ELR (cell line): ENCODE measurements at places on chromosomes 5 and 9.

DNA sequence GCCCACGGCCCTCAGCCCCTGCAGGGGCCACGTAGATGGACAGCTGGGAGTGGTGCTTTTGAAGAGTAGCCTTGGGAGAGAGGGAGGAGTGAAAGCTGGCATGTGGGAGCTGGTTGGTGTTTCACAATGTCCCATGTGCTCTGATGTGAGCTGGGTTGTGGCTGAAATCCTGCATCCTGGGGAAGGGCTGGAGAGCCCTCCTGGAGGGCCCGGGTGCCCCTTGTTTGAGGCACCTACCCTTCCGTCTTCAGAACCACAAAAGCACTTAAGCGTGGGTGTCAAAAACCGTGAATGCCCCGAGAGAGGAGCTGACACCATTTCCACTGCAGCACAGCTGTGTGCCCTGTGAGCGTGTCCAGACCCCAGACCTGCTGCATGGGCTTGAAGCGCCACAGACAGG lies 199.1 kb upstream of the ZNF618 start:
- DNase-seq, result no peak

GRCh38 chr5:64507264-64507605 lies 1.4 kb downstream of the RGS7BP start:
- no peak for DNase-seq

DNA sequence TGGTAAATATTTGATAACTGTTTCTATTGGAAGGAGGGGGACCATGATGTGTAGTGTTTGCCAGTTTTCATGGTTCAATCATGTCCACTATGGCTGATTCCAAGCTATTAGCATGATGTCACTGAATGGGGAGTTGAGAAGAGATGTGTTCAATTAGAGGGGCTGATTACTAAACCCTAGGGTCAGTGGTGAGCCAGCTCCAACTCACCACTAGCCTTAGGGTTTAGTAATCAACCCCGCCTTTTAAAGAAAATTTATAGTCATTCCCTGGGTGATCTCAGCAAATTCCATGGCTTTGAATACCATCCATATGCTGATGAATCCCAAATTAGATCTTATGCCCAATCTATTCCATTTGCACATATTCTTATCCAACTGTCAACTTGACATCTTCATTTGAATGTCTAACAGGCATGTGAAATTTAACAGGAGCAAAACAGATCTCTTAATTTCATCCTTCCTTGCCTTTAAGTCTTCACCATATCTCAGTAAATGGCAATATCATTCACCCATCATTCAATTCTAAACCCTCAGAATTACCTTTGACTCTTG lies 98.8 kb downstream of the GCNT1 start:
- DNase-seq, result peak; percentile 87

- DNase-seq, result no peak
Measured at GRCh38 chr5:120503341-120503740, 39.2 kb downstream of the PRR16 start.

DNA sequence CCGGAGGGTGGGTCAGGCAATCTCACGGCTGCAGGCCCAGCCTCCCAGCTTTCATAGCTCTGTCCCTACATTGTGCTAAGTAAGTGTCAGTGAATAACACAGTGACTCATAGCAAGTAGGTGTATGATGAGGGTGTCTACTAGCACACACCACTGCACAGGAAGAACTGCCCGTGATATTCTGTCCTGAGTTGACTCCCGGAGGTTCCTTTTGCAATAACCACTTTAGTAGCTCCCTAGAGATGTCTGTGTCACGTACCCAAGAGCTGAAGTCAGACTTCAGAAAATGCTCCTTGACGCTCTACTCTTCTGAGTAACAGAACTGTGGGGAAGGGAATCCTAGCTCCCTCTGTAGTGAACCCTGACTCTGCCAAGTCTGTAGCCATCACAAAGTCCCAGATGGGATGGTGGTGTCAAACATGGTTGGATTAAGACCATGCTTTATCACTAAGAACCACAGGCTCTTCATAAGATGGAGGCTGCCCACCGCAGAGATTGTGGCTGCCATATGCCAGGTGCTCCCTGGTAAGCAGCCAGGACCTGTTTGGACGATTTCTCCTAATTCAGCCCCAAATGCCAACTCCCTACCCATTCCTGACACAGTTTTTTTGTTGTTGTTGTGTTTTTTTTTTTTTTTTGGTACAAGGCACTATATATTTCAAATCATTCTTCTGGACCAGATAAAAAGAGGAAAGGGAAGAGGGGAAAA lies 352.6 kb upstream of the PANK3 start:
- peak; percentile 3 for DNase-seq

- DNase-seq, result peak; percentile 55
Measured at GRCh38 chr5:60843936-60844905, at the start of gene ELOVL7. Gene ELOVL7 (minus strand): TSS chr5:60844269. CDS start chr5:60787397, 56,872 bp downstream.

GRCh38 chr9:22452415-22453010 lies 5.9 kb downstream of the DMRTA1 start:
- peak; percentile 63 for DNase-seq

- no peak for DNase-seq
Measured at GRCh38 chr5:92637247-92637646, 943.8 kb downstream of the NR2F1-AS1 start.

GRCh38 chr9:136671646-136672430 lies 9.1 kb downstream of the EGFL7 start:
- DNase-seq, result peak; percentile 54

DNA sequence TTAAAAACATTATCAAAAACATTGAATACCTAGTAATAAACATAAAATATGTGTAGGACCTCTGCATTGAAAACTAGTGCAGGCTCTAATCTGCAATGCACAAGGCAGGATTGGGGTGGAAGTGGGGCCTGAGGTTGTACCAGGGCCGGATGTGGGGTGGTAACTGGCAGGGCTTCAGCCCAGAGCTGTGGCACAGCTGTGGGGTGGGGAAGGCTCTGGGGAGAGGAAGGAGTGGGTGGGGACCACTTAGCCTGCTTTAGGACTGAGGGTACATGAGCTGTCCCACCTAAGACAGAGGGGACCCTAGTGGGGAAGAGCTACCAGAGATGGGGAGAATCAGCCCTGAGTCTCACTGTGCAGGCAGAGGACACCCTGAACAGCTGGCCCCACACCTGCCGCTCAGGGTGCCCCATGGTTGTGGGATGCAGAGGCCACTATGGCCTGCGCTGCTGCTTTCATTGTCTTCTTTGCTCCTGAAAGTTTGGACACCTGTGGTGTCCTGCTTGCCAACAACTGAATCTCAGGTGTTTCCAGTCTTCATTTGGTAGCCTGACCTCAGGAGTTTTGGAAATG lies 311.4 kb downstream of the TLE4 start:
- no peak for DNase-seq

- peak; percentile 92 for DNase-seq
Measured at GRCh38 chr9:111952559-111952958, 55.9 kb downstream of the UGCG start.

- no peak for DNase-seq
Measured at GRCh38 chr9:4277531-4277991, 22.3 kb downstream of the GLIS3 start.

GRCh38 chr5:157359356-157360055 lies 93.6 kb downstream of the CYFIP2 start:
- no peak for DNase-seq

DNA sequence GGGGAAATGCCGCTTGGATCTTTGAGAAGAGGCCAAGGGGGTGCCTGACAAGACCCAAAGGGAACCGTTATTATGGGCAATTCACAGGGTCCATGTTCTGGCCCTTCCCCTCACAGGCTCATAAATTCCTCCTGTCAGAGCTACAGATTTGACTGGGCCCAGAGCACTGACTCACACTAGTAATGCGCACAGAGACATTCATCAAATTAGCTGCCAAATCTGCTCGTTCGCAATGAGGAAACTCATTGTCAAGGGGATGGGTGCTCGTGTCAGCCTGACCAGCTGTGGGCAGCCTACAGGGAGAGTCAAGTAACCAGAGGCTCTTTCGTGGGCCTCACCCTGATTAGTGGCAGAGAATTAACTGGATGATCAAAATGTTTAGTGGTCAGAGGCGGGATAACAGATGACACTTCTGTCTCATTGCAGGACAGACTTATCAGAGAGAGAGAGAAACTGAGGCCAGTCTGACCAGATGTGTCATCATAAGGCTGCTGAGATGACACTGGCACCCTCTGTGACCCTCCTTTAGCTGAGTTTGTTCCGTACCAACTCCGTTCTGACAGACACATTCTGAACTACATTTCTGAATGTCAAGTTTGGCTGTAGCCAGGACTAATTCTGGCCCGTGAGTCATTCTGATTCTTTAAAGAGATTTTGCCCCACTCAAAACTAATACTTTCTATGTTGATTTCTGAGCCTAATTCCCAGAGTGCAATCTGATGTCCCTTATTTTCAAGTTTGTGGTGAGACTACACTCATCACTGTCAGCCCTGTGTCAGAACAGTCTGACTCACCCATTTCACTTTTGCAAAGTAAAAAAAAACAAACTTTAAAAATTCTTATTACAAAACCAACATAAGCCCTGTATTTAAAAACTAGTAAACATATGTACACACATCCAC lies 377.1 kb downstream of the ACTL7B start:
- DNase-seq, result peak; percentile 94

GRCh38 chr9:134268747-134269146 lies 57.5 kb upstream of the RXRA start:
- DNase-seq, result no peak

DNA sequence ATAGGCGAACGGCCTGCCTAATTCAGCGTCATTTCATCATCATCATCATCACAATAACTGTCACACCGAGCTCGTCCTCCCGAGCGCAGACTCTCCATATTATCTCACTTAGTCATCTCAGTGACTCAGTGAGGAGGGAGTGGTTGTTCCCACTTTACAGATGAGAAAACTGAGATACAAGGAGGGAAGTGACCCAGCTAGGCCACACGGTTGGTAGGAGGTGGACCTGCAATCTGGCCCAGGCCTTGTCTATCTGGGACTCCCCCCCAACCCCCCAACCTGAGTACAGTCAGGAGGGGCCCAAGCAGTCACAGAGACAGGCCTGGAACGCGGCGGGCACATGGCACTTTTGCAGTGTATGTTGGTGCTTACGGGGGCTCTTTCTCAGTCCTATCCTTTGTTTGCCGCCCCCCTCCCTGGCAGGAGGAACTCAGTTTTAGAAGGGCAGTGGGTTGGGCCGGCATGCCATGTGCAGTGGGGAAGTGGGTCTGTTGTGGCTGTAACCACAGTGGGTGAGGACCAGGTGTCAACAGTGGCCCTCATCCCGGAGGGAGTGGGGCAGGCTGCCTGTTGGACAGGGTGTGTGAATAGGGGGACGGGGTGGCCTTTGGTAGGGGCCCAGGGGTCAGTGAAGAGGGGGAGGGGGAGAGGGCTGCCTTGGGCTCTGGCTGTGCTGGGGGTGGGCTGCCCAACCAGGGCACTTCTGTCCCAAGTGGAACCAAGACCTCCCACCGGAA lies 1.7 kb upstream of the RXRA start:
- DNase-seq, result peak; percentile 74

DNA sequence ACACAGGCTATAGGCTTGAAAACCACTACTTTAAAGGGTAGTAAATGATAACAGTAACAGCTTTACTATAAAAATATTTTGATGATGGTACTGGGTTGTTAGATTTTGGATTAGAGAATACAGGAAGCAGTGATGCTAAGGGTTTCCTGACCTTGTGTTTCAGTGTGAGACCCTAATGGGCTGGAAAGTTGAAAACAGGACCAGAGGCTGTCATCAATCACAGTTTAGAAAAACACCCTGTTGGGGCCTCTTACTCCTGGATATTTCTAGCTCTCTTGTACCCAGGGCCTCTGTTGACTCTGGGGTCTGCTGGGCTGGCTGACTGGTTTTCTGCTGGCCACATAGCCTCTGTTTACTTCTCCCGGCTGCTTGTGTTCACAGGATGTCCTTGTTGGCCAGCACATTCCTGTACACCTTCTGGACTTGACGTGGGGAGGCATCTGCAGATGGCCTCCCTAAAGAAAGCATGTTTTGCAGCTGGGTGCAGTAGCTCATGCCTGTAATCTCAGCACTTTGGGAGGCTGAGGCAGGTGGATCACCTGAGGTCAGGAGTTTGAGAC lies 21.5 kb downstream of the ACER2 start:
- DNase-seq, result no peak

DNA sequence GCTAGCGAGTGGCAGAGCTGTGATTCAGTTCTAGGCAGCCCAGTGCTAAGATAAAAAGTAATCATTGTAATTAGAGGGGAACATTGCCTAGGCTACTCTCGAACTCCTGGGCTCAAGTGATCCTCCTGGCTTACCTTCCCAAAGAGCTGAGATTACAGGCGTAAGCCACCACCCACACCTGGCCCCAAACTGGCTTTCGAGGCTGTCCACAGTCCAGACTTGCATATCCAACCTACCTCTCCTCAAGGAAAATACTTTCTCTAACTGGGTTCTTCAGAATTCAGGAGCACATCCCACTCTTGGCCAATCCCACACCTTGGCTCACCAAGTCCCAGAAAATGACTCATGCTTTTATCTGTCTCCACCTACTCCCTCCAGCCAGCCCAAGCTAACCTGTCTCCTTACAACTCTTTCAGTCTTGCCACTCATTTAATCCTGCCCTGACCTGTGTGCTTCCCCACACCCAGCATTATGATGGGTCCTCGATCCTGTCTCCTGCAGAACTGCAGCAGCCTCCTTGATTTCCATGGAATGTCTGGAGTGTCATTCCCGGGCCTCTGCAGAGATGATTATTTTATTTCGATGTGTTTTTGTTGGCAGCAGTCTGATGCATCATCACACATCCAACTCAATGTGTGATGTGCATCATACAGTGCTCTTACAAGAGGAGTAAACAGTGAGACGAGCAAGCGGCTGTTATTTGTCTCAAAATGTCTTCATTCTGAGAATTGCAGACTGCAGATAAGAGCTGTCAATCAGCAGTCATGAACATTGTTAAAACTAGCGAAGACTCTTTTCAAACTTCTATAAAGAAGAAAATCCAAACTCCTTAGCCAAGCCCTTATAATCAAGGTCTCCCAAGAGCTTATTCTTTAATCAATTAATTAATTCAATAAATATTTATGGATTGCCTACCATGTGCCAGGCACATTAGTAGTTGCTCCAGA lies 167.3 kb downstream of the SEC61B start:
- peak; percentile 15 for DNase-seq
